ENCODE measurements at places on chromosomes 2 and 18.

GRCh38 chr2:63654959-63655358 is 66.2 kb downstream of the MDH1 start:
- DNase-seq, result no peak

DNA sequence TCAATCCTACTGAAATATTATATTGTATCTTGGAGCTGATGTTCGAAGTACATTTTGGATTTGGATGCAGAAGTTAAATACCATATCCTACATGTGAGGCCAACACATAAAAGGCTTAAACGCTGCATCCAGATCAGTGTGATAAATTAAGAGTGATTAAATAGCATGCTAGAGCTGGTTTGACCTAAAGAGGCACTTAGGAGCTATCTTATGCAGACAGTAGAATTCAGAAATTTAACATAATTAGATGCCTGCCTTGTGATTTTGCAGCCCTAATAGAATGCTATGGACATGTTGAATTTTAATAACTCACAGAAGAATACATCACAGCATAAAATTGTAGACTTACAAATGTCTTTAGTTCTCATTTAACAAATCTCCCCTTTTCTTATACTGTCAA is 501.2 kb upstream of the LINC00305 start:
- DNase-seq, result no peak

- DNase-seq, result no peak
These were observed 239.3 kb downstream of the FBXO15 start for GRCh38 chr18:73908323-73908722.

- DNase-seq, result no peak
These were observed 14.7 kb downstream of the NIFK start for GRCh38 chr2:121721926-121722325.

DNA sequence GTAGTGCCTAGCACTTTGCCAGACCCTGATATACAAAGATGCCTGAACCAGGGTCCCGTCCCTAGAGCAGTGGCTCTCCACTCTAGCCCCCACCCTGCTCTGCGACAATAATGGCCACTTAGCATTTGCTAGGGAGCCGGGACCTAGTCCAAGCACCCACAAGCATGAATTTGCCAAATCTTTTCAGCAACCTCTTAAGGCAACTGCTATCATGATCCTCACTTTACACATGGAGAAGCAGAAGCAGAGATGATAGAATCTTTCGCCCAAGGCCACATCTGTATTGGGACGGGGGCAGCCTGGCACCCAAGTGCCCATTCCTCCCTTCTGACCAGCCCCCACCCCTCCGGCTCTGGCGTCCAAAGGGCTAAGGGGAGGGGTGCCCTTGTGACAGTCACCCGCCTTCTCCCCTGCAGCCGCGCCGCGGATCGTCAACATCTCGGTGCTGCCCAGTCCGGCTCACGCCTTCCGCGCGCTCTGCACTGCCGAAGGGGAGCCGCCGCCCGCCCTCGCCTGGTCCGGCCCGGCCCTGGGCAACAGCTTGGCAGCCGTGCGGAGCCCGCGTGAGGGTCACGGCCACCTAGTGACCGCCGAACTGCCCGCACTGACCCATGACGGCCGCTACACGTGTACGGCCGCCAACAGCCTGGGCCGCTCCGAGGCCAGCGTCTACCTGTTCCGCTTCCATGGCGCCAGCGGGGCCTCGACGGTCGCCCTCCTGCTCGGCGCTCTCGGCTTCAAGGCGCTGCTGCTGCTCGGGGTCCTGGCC is 13.0 kb downstream of the SIGLEC15 start:
- no peak for DNase-seq

- no peak for DNase-seq
These were observed 198.6 kb downstream of the MEMO1 start for GRCh38 chr2:31812051-31812798.

- DNase-seq, result no peak
These were observed 21.1 kb downstream of the MRPL30 start for GRCh38 chr2:99201959-99202678.

DNA sequence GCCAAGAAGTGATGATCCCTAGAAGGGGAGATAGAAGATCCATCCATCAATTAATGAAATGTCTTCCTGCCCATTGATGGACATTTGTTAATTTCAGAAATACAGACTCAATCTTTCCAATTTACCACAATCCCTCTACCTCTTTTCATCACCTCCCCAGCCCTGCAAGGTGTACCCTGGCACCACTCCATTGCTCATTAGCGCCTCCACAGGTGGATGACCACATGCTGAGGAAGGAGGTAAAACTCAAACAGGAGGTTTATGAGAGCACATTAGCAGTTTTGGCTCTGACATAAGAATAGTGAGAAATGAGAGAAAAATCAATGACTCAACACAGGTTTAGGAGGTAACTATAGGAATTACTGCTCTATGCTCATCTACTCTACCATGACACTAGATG is 208.0 kb downstream of the C1D start:
- no peak for DNase-seq

DNA sequence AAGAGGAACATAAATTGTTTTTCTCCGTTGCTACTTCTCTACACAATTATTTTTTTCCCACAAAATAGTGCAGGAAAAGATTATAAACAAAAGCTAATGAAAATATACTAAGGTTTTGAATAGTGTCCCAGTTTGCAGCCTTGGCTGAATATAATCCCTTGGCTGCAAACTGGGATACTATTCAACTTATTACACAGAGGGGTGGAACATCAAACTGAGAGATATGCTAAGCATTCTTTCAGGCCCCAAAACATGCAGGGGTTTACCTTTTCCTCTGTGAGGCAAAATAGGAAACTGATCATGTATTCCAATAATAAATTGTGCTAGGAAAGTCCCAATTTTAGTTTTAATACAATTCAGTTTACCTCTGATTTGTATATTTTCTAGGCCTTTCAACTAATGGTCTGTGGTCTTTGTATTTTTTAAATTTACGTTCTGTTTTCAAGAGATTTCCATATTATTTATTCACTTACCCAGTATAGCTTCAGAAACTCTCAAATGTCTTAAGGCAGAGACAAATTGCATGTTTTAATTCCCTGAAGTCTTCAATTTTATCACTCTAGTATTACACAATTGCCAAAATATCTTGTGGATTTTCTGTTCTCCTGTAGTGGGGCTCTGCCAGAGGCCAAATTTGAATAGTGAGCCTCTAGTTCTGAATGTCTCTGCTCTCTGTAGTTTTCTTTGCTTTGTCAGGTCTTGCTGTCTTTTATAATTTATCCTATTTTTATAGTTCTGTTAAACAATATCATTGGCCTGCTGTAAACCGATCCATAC is 63.9 kb downstream of the PPP1R1C start:
- DNase-seq, result no peak

DNA sequence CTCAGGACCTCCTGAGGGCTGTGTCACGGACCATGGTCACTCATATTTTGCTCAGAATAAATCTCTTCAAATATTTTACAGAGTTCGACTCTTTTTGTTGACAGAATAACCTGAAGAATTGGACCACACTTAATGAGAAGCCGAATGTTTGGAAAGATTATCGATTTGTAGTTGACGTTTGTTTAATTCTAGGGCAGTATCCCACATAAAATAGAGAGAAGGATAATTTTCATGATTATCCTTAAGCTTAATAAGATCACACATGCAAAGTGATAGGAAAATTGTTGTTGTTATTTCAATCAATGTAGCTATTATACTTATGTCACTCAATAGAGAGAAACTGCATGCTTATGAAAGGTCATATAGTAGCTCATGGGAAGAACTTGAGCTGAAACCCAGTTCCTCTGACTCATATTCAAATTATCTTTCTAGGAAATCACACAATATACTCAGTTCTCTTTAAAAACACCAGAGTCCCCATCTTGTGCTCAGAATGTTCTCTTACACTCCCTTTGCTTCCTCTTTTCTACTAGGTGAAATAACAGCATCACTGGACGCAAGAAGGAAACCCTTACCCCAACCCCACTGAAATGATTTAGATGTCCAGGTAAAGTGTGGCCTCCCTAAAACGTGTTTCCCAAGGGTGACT is 982.1 kb downstream of the TSN start:
- DNase-seq, result no peak

- DNase-seq, result no peak
These were observed 34.9 kb downstream of the IMMT start for GRCh38 chr2:86160156-86160952.

DNA sequence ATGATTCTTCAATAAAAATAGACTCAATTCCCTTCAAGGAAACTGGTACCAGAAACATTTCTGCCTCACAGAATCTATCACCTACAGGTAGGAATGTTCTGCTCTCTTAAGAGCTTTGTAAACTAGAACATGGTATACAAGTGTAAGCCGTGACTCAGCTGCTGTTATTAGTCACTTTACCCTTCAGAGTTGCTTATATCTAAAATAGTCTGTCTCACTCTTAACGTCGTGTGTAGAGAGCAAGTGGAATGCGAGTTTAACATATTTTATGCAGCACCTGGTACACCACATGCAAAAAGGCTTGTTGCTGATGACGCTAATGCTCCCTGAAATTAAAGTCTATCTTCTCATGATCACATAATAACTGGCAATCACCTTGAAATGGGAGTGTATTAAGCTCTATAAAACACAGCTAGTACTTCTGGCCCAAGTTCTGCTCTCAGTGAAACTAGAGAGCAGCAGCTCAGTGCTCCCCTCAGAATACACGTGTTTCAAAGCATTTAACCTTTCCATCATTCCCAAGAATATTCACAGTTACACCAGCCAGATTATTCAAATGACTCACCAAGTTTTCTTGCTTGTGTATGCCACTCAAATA is 420.0 kb downstream of the ZEB2 start:
- DNase-seq, result no peak

DNA sequence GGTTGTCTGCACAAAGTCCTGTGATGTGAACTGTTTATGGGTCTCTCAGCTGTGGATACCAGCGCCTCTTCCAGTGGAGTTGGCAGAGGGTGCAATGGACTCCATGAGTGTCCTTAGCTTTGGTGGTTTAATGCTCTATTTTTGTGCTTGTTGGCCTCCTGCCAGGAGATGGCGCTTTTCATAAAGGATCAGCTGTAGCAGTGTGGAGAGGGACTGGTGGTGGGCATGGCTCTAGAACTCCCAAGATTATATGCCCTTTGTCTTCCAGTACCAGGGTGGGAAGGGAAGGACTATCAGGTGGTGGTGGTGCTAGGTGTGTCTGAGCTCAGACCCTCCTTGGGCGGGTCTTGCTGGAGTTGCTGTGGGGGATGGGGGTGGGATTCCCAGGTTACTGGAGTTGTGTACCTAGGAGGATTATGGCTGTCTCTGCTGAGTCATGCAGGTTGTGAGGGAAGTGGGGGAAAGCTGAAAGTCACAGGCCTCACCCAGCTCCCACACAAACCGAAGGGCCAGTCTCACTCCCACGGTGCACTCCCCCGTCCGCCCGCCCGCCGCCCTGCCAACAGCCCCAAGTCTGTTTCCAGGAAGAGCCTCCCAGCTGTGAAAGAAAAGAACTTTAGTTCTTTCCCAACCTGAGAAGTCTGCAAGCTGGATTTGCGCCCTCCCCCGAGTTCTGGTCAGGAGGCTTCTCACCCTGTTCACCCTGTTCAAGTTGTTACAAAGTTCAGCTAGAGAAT is 108.1 kb downstream of the MARCO start:
- DNase-seq, result no peak

GRCh38 chr18:37563931-37564392 is 1.6 kb downstream of the CELF4 start:
- DNase-seq, result no peak

- no peak for DNase-seq
These were observed 70.6 kb downstream of the RPE start for GRCh38 chr2:210072922-210073509.

DNA sequence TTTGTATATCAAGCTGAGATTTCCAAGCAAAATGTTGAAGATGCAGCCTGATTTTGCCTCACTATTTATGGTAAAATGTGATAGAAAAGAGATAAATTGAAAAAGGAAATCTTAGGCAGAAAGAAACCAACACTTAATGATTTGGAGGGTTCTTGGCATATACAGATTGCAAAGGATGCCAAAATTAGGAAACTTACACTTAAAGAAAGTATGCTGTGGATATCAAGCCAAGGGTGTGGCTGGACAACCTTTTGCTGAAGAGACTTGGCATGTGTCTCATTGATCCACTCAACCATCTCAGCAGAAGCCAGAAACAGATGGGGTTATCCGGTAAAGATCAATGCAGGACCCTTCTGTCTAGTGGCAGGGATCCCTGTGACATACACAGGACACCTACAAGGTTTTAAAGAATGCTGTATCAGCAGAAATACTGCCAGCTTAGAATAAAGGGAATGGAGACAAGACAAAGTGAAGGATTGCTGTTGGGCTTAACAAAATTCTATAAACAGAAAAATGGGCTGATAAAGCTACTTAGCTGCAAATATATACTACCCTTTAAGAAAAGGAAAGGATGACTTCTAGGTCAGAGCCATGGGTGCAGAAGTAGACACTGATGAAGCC is 107.3 kb upstream of the CYP26B1 start:
- DNase-seq, result no peak
